ENCODE measurements at places on chromosomes 5 and 9.

DNA sequence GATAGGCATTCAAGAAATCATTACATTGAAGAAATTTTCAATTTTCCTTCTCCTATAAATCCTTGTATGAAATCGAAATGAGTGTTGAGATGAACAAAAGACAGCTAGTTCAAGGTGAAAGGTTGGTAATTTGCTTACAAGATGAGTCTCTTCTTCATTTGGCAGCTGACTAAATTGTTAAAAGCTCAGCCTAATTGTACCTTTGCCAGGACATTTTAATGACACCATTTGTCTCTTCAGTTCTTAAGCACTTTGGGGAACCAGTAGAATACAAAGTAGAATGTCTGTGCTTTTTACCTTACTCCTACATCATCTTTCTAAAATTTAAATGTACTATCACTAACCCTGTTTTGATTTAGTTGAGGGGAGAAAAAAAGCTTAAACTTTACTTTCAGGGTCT is 59.4 kb downstream of the GRAMD2B start:
- DNase-seq, result no peak

- no peak for DNase-seq
These were observed 14.5 kb upstream of the FCN1 start for GRCh38 chr9:134932171-134932570.

DNA sequence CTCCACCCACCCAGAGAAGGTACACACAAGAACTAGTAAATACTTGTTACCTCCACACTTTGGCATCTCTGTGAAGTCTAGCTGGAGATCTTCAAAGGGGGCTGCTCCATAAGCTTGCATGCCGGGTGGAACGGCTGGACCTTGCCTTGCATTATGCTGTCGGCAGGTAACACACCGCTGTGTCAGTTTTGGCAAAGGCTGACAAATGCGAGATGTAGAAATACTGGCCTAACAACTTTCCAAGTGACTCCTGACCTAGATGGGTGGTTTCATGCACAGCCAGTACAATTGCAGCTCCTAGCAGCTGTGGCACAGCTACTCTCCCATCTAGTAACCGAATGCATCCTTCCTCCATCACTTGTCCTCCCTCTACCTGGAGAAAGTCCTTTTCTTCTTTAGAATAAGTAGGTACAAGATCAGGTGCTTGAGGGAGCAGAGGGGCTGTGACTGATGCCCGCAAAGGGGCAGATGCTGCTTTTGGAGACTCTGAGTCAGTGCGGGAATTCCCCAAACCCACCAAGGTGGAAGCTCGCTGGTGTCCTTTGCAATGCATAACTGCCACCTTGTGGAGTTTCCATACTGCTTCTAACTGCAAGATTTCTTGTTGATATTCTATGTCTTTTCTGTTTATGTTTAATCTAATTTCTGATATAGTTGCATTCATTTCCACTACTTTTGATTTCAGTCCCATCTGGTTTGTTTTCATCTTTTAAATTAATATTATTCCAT is 78.4 kb downstream of the TMEM161B start:
- DNase-seq, result no peak

DNA sequence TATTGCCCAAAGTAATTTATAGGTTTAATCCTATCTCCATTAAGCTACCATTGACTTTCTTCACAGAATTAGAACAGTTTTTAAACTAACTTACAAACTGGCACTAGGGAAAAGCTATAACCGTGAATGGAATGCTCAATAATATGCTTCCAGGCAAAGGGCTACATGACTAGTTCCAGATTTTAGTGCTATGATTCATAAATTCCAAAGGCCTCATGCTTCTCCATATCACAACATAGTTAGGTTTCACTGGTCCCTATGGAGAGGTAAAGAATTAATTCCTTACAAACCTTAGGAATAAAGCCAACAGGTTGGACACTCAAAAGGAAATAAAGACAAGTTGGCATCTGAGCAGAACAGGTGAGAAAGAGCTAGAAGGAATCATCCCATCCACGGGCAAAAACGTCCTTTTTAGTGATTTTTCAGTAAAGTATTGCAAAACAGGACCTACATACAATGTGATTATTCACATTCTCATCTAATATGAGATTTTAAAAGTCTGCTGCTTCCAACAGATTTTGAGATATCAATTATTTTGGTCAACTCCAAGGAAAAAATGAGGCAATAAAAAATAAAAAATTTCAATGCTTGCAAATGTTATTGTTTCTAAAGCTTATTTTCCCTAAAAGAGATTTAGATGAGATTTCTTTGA is 97.0 kb upstream of the TARS1 start:
- DNase-seq, result no peak

- DNase-seq, result no peak
These were observed 134.7 kb upstream of the PTPN3 start for GRCh38 chr9:109632817-109633216.

DNA sequence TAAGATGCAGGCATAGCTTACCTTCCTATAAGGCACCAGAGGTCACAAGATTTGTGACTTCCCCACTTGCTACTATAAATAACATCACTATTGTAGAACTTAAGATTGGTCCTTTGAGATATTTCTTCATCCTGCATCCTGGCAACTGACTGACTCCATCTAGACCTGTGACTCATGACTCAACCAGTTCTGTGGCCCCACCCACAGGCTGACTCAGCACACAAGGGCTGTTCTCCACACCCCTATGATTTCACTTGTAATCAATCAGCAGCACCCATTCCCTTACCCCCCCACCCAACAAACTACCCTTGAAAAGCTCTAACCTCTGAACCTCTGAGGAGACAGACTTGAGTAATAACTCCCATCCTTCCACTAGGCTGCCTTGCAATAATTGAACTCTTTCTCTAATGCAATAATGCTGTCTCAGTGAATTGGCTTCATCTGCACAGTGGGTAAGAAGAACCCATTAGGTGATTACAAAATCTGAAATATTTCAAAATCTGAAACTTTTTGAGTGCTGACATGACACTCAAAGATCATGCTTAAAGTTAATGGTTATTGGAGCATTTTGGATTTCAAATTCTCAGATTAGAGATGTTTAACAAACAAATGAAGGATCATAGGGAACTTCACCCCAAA is 296.7 kb downstream of the ARL15 start:
- no peak for DNase-seq

DNA sequence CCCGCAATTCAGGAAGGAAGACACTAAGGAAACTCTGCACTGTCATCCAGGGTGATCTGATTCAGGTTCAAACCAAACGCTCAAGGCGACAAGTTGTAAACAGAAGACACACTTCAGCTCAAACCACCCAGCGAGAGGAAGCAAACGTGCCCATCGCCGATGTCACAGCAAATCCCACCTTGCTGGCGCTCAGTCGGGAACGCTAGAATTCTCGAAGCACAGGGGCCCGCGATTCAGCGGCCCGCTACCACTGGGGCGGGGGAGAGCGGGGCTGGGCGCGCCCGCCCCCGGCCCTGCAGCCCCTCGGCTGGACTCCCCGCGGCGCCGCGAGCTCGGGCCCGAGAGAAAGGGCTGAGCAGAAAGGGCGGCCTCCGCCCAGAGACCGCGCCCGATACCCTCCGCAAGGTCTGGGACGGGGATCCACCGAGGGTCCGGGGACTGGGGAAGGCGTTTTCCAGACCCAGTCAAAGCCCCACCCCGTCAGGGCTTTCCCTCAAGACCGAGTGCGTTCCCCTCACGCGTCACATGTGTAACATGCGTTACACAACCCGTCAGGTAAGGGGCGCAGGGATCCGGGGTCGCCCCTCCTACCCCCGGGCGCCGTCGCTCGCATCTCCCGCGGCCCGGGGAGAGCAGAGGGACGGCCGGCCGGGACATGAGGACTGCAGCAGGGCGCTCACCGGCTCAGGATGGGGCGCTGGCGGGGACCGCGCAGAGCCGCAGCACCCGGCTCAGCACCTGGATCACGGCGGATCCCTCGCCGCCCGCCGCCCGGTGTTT is 469 bp downstream of the AGTPBP1 start:
- DNase-seq, result peak; percentile 37

GRCh38 chr9:93826905-93827544 is 128.1 kb downstream of the BARX1 start:
- no peak for DNase-seq

DNA sequence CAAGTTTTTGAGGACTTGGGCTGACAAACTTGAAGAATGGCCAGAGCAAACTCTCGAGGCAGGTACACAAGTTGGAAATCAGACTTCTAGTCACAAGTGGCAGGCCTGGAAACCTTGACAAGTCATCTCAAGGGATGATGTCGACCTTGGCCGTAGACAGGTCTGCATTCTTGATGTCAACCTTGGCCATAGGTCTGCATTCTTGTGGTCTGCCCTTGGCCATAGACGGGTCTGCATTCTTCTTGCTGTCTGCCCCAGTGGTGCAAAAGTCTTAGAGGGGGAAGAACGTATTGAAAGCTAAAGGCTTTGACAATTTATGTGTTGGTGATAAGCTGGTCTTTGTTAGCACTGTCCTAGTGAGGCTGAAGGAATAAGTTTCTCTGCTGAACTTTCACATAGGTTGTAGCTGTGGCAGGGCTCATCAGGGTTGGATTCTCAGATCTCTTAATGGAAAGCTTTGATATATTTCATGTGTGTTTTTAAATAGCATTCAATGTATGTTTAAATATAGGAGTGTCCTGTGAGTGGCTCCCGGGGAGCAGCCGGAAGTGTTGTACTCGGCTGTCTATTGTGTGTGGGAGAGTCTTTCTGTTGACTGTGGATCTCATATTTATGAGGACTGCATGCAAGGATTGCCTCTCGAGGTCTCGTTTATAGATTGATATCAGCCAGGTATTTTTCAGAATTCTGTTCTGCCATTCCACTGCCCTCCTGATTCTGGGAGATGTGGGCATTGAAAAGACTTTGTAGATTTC is 27.0 kb downstream of the SUB1 start:
- DNase-seq, result no peak

DNA sequence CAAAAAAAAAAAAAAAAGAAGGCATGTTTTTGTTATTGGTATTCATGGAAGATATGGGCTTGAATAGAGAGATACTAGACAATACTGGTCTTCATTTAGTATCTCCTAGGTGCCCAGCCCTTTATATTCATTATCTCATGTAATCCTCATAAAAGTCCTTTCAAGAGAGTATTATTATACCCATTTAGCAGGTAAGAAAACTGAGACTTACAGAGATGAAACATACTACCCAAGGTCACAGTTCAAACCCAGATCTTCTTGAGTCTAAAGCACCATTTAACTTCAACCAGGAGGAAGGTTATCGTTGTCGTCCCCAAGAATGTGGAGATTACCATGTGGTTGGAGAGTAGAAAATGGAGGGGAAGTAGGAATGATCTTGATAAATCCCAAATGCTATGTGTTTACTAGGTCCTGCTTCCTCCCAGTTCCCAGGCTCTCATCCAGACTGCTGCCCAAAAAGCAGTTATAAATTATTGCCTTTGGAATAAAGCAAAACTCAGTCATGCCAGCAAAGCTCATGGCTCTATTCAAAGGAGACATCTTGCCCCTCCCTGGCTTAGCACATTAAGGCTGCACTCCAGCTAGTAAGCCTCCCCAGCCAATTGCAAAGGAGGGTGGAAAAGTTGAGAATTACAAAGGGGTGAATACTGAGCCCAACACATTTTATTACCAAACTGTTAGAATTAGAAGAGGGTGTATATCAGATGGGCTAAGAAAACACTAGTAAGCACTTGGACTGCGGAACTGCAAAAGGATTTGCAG is 163.9 kb downstream of the PIK3R1 start:
- no peak for DNase-seq

DNA sequence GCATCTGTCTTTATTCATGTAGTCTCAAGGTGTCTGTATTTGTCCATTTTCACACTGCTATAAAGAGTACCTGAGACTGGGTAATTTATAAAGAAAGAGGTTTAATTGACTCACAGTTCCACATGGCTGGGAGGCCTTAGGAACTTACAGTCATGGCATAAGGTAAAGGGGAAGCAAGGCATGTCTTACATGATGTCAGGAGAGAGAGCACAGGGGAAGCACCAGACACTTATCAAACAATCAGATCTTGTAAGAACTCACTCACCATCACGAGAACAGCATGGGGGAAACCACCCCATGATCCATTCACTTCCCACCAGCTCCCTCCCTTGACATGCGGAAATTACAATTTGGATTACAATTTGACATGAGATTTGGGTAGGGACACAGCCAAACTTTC is 44.2 kb downstream of the NLN start:
- no peak for DNase-seq

DNA sequence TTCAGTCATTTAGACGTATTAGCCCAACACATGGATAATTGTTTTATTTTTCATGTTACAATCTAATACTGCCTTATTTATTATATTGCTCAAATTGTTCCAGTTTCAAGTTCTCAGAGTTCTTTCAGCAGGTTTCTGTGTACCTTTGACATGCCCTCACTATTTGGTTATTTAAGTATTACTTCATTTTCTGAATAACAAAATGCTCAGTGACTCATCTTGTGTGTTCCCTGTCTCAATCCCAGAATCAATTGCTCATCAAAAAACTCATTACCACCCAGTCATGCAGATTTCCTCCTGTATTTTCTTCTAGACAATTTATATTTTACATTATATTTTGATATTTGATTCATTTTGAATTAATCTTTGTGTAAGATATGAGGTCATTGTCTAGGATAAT is 562.6 kb downstream of the ANXA1 start:
- DNase-seq, result no peak

DNA sequence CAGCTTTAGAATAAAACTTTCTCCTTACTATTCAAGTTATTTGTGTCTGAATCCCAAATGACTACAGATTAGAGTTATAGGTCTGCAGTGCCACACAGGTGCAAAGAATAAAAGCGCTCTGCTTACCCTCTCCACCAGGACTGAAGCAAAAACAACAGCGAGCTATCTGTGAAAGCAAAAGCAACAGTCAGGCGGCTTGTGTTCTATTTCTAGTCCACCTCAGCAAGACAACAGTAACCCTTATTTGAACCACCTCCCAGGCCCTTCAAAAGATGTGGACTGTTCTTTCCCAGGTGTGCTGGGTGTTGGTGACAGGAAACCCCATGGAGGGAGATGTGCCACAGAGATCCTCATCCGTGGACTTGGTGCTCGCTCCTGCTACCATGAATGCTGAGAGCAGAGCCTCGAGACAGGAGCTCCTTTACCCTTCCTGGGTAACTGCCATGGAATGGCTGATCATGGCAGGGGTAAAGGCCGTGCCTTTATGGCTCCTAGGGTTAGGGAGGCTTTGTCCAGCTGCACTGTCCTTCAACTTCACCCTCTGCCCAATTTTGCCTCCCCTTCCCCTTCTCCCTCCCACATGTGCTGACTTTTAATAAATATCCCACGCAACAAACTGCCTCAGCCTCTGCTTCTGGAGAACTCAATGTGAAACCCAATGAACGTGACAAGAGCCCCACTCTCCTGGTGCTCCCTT is 108.6 kb downstream of the SERINC5 start:
- DNase-seq, result no peak

- no peak for DNase-seq
These were observed 80.9 kb upstream of the ALDH1B1 start for GRCh38 chr9:38311382-38312270.

- no peak for DNase-seq
These were observed 201.1 kb upstream of the CHD1 start for GRCh38 chr5:99129768-99130501.

GRCh38 chr9:70053864-70054263 is 10.2 kb downstream of the MAMDC2 start:
- no peak for DNase-seq

All from activated CD4-positive, alpha-beta T cell treated with anti-CD3 and anti-CD28 coated beads for 1 hour (primary cell).